ENCODE measurements at places on chromosomes 1 and 21.

GRCh38 chr1:94335950-94336349 lies 82.2 kb upstream of the ABCD3 start:
- H3K36me3 ChIP-seq = no peaks in the 10 kb centered on the region
- H3K4me3 ChIP-seq = no peak overlapping the region
- H3K4me1 ChIP-seq = peaks cover 31% of the 10 kb centered on the region

GRCh38 chr1:155012776-155013602 lies 10.4 kb downstream of the ZBTB7B start:
- no peak overlapping the region for H3K27ac ChIP-seq
- H3K27me3 ChIP-seq = no peaks in the 10 kb centered on the region
- no peak for DNase-seq
- H3K36me3 ChIP-seq = no peaks in the 10 kb centered on the region
- H3K4me1 ChIP-seq = peaks cover 18% of the 10 kb centered on the region

GRCh38 chr1:32977546-32978087 lies 13.0 kb upstream of the RNF19B start:
- peaks cover 2% of the 10 kb centered on the region for H3K27me3 ChIP-seq
- H3K36me3 ChIP-seq = peaks cover 2% of the 10 kb centered on the region
- DNase-seq = no peak
- H3K4me3 ChIP-seq = no peak overlapping the region
- peaks cover 4% of the 10 kb centered on the region for H3K4me1 ChIP-seq

DNA sequence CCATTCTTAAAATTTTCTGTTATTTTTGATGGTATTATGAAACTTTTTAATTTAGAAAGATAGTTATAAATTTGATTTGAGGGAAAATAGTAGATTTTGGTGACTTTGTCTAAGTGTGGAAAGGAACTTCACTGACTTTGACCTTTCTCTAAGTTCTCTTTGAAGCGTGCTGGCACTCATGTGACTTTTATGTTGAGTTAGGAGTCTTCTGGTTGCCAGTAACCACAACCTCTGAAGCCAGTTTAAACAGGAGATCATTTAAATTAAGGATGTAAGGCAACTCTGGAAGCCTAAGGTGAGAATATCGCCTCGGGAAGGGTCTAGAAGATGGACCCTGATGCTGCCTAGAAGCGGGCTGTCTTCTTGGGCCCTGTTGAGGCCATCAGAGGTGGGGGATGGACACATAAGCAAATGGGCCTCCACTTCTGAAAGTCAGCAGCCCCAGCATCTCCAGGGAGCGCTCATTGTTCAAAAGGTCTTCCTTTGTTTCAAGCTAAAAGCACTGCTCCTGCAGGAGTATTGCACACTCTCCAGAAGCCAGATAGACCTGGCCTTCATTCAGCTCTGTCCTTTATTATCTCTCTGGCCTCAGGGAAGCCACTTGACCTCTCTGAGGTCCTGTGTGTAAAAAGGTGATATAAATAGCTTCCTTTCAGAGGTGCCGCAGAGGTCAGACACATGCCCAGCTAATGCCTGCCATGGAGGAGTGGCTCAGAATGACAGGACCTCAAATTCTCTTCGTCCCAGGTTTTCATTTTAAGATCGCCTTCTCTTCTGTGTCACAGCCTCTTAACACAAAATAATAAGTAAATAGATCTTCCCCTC lies 5.1 kb upstream of the RCAN1 start:
- no peak overlapping the region for H3K27ac ChIP-seq
- no peak for DNase-seq
- no peak overlapping the region for H3K4me3 ChIP-seq
- peaks cover 69% of the 10 kb centered on the region for H3K27me3 ChIP-seq

DNA sequence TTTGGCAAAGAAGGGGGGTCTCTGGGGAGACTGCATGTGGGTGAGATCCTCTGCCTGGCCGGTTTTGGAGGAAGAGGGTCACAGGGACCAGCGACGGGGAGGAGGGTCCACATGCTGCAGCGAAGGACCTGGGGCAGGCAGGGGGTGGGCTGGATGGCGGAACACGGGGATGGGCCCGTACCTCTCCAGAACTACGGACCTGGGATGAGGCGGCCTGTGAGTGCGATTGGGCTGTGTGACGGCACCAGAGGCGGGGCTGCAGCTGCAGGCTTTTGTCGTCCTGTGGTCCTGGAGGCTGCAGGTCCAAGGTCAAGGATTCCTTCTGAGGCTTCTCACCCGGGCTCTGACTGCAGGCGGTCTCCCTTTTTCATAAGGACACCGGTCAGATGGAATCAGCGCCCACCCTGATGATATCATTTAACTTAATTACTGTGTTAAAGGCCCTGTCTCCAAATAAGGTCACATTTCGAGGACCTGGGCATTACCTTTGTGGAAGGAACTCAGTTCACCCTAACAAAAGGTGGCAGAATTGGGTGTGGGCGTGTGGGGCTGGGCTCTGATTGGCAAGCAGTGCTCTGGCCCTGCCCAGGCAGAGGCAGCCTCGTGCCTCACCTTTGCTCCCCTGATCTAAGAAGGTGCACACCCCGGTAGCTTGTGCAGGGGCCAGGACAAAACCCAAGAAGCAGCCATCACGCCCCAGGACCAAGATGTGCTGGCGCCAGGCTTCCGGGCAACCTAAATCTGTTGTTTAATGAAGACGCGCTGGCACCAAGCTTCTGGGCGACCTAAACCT lies 60.0 kb upstream of the TRAPPC10 start:
- peaks cover 21% of the 10 kb centered on the region for H3K36me3 ChIP-seq
- peaks cover 13% of the 10 kb centered on the region for H3K4me1 ChIP-seq

- H3K36me3 ChIP-seq = no peaks in the 10 kb centered on the region
- H3K4me3 ChIP-seq = peak within 1 kb of the TSS; percentile 66
- H3K27ac ChIP-seq = no peak within 1 kb of the TSS
- peak; percentile 76 for DNase-seq
- peaks cover 47% of the 10 kb centered on the region for H3K27me3 ChIP-seq
Observed at GRCh38 chr1:20717452-20718342, at the start of gene KIF17. KIF17 (minus strand) TSS chr1:20718007; CDS start chr1:20717706, 301 bp downstream.

DNA sequence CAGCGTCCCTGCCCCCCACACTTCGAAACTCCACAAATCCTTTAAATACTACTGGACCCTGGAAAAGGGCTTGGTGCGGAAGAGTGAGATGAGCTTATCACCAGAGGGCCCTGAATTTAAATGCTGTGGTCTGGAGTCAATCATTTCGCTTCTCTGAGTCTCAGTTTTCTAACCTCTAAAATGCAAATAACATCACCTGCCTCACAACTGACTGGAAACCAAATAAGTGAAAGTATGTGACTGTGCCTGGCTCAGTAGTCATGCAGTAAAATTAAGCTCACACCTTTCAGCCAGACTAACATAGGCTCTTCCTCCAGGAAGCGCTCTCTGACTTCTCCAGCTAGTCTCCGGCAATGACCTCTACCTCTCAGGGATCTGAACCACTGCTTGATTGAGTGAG lies 4.2 kb downstream of the GJA4 start:
- no peak overlapping the region for H3K27ac ChIP-seq
- H3K4me3 ChIP-seq = no peak overlapping the region
- H3K36me3 ChIP-seq = no peaks in the 10 kb centered on the region

DNA sequence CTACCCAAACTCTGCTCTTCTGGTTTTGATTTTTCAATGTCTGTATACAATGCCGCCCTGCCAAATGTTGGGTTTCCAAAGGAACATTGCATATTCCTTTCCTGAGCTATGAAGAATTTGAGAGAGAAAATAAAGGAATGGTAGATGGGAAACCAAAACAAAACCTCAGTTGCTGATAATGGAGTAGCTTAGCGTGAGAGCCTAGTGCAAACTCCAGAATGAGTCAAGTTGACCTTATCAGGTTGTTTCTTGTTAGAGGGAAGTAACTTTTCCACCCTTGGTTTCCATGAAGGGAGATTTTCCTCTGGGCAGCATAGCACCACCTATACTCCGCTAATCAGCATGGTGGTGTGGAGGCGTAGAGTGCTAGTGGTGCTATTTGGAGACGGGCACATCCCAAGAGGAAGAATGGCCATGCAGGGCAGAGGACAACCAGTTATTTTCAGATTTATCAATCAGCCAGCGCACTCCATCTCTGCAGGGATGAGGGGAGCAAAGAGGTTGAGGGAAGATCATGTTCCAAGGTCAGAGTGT lies 51.6 kb downstream of the BACH1 start:
- H3K4me1 ChIP-seq = peaks cover 23% of the 10 kb centered on the region
- no peak overlapping the region for H3K4me3 ChIP-seq
- H3K27ac ChIP-seq = no peak overlapping the region
- H3K27me3 ChIP-seq = no peaks in the 10 kb centered on the region

DNA sequence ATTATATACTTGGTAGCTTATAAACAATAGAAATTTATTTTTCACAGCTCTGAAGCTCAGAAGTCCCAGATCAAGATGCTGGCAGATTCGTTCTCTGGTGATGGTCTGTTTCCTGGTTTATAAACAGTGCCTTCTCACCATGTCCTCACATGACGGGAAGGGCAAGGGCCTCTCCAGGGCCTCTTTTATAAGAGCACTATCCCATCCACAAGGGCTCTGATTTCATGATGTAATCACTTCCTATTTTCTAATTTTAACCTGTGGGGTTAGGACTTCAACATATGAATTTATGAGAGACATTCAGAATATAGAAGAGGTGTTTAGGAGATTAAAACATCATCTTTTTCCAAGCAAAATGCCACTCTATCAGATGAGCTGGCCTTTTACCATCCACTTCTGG lies 32.1 kb upstream of the PLPPR4 start:
- no peak overlapping the region for H3K4me3 ChIP-seq
- no peak for DNase-seq
- no peaks in the 10 kb centered on the region for H3K36me3 ChIP-seq
- peaks cover 8% of the 10 kb centered on the region for H3K4me1 ChIP-seq

GRCh38 chr1:202319381-202320080 lies 22.2 kb downstream of the UBE2T start:
- H3K27ac ChIP-seq = no peak overlapping the region
- DNase-seq = no peak
- H3K36me3 ChIP-seq = no peaks in the 10 kb centered on the region
- no peaks in the 10 kb centered on the region for H3K4me1 ChIP-seq
- peaks cover 4% of the 10 kb centered on the region for H3K27me3 ChIP-seq

- no peak for DNase-seq
- H3K27me3 ChIP-seq = no peaks in the 10 kb centered on the region
- peaks cover 9% of the 10 kb centered on the region for H3K36me3 ChIP-seq
- no peak overlapping the region for H3K4me3 ChIP-seq
- no peak overlapping the region for H3K27ac ChIP-seq
Observed at GRCh38 chr1:184427722-184428121, 40.9 kb downstream of the C1orf21 start.

- H3K36me3 ChIP-seq = peaks cover 18% of the 10 kb centered on the region
- no peak overlapping the region for H3K27ac ChIP-seq
- DNase-seq = no peak
- H3K27me3 ChIP-seq = no peaks in the 10 kb centered on the region
- peaks cover 13% of the 10 kb centered on the region for H3K4me1 ChIP-seq
- no peak overlapping the region for H3K4me3 ChIP-seq
Observed at GRCh38 chr21:25573409-25574206, 33.7 kb downstream of the MRPL39 start.

GRCh38 chr1:12678820-12679219 lies 34.9 kb downstream of the AADACL4 start:
- H3K4me3 ChIP-seq = no peak overlapping the region
- no peak for DNase-seq
- H3K4me1 ChIP-seq = no peaks in the 10 kb centered on the region
- H3K27ac ChIP-seq = no peak overlapping the region
- peaks cover 10% of the 10 kb centered on the region for H3K27me3 ChIP-seq

GRCh38 chr1:208603721-208604120 lies 359.5 kb upstream of the PLXNA2 start:
- no peak overlapping the region for H3K27ac ChIP-seq
- DNase-seq = no peak
- H3K36me3 ChIP-seq = no peaks in the 10 kb centered on the region
- H3K4me1 ChIP-seq = peaks cover 16% of the 10 kb centered on the region

GRCh38 chr1:107900090-107900945 lies 64.7 kb downstream of the VAV3 start:
- DNase-seq = no peak
- H3K36me3 ChIP-seq = no peaks in the 10 kb centered on the region
- H3K27me3 ChIP-seq = peaks cover 1% of the 10 kb centered on the region

DNA sequence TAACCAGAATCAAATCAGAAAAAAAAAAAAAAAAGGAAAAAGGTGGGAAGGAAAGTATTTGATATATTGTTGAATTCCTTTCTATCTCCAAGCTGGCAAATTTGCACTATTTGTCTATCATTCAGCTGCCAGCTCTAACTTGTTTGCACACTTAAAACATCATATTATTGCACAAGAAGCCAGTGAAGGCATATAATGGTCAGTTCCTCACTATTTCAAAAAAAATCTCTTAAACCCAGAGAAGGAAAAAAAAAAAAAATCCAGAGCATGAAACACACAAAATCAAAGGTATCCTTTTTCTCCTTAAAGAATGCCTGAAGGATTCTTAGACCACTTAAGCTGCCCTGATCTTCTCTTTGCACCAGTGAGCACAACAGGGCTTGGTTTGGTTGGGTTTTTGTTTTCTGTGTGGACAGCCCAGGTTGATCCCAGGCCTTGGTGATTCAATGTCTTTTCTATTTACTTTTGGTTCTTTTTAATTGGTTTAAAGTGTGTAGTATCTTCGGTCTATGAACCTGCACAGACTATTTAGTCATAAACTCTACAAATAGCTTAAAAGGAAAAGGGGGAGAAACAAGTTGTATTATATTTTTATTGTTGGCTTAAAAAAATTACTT lies 40.2 kb downstream of the DUSP10 start:
- no peak for DNase-seq
- peaks cover 4% of the 10 kb centered on the region for H3K36me3 ChIP-seq
- peaks cover 13% of the 10 kb centered on the region for H3K4me1 ChIP-seq
- H3K27ac ChIP-seq = no peak overlapping the region

GRCh38 chr1:4395676-4396075 lies 258.7 kb upstream of the AJAP1 start:
- no peak overlapping the region for H3K4me3 ChIP-seq
- no peak overlapping the region for H3K27ac ChIP-seq
- H3K4me1 ChIP-seq = no peaks in the 10 kb centered on the region
- no peaks in the 10 kb centered on the region for H3K36me3 ChIP-seq

DNA sequence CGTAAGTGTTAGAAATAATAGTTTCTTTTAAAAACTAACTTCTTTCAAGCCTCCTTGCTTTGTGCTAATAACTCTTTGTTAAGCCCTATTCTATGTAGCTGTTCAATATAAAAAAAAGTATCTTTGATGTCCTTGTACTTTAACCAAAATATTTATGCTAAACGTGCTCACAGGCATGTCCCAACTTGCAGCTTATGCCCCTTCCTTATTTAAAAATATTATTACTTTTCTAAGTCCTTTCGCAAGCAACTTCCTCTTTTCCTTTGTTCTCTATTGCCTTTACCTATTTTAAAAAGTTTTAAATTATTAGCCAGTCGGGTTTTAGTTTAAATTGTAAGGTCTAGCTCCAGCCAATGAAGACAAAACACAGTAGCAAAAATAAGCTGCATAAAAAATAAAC lies 43.4 kb upstream of the NBPF3 start:
- no peak overlapping the region for H3K4me3 ChIP-seq
- H3K36me3 ChIP-seq = no peaks in the 10 kb centered on the region
- H3K4me1 ChIP-seq = no peaks in the 10 kb centered on the region
- H3K27ac ChIP-seq = no peak overlapping the region

GRCh38 chr1:243287652-243288051 lies 31.8 kb downstream of the SDCCAG8 start:
- H3K36me3 ChIP-seq = peaks cover 51% of the 10 kb centered on the region
- DNase-seq = no peak
- H3K27me3 ChIP-seq = no peaks in the 10 kb centered on the region
- peaks cover 21% of the 10 kb centered on the region for H3K4me1 ChIP-seq

- H3K27ac ChIP-seq = no peak overlapping the region
- DNase-seq = no peak
- H3K4me1 ChIP-seq = peaks cover 7% of the 10 kb centered on the region
- no peaks in the 10 kb centered on the region for H3K36me3 ChIP-seq
- peaks cover 5% of the 10 kb centered on the region for H3K27me3 ChIP-seq
Observed at GRCh38 chr1:230709619-230710542, 4.0 kb downstream of the AGT start.

- H3K4me1 ChIP-seq = peaks cover 13% of the 10 kb centered on the region
- H3K4me3 ChIP-seq = no peak overlapping the region
- H3K36me3 ChIP-seq = no peaks in the 10 kb centered on the region
- no peak overlapping the region for H3K27ac ChIP-seq
- no peaks in the 10 kb centered on the region for H3K27me3 ChIP-seq
Observed at GRCh38 chr1:52679048-52679447, 19.1 kb downstream of the COA7 start.
